Breast epithelium (tissue), 4 donors: ENCODE measurements at places on chromosomes 12 and 14. TPM values are rescaled to one million over a fixed set of nuclear protein-coding genes. Genes with fewer than 3 reads are reported as not detected.

KCNJ8 gene
- total RNA-seq = 8.6 TPM

SYT1 gene
- 1.1 TPM for total RNA-seq

DNA sequence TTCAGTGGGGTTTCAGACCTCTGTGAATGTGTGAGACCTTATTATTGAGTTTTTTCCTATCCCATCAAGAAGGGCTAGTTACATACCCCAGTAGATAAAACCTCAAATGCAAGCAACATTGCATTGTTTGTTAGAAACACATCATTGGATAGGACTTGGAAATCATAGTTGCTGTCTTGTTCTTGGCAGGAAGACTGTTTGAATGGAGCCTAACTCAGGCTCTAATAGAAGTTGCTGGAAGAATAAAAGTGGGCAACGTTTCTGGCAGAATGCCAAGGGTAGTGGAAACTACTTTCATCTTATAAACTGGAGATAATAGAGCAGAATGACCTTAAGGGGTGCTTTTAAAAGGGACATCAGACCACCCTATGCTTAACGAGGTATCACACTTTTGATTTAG, 9.9 kb upstream of the PTHLH start:
- no peak for DNase-seq
- no peaks in the 10 kb centered on the region for H3K4me1 ChIP-seq
- H3K27ac ChIP-seq = no peak overlapping the region
- no peaks in the 10 kb centered on the region for H3K27me3 ChIP-seq
- no peaks in the 10 kb centered on the region for H3K36me3 ChIP-seq

- no peaks in the 10 kb centered on the region for H3K27me3 ChIP-seq
- H3K27ac ChIP-seq = no peak overlapping the region
- H3K4me1 ChIP-seq = peaks cover 25% of the 10 kb centered on the region
- H3K4me3 ChIP-seq = no peak overlapping the region
- DNase-seq = no peak
These were observed 8.6 kb downstream of the INF2 start for GRCh38 chr14:104697892-104698583.

- no peaks in the 10 kb centered on the region for H3K27me3 ChIP-seq
- no peak overlapping the region for H3K4me3 ChIP-seq
- no peaks in the 10 kb centered on the region for H3K36me3 ChIP-seq
- no peak for DNase-seq
- H3K27ac ChIP-seq = no peak overlapping the region
These were observed 170.5 kb downstream of the TSPAN9 start for GRCh38 chr12:3247629-3248161.

CD63 gene
- total RNA-seq = 910 TPM

CYP27B1 gene
- total RNA-seq = 2.2 TPM
